Activated naive CD4-positive, alpha-beta T cell treated with anti-CD3 and anti-CD28 coated beads, Interleukin-2, amount 50 U/mL, for 16 hours (primary cell): ENCODE measurements at places on chromosomes 1 and 21.

GRCh38 chr1:156772222-156772621 lies 4.9 kb downstream of the PRCC start:
- no peak for DNase-seq

DNA sequence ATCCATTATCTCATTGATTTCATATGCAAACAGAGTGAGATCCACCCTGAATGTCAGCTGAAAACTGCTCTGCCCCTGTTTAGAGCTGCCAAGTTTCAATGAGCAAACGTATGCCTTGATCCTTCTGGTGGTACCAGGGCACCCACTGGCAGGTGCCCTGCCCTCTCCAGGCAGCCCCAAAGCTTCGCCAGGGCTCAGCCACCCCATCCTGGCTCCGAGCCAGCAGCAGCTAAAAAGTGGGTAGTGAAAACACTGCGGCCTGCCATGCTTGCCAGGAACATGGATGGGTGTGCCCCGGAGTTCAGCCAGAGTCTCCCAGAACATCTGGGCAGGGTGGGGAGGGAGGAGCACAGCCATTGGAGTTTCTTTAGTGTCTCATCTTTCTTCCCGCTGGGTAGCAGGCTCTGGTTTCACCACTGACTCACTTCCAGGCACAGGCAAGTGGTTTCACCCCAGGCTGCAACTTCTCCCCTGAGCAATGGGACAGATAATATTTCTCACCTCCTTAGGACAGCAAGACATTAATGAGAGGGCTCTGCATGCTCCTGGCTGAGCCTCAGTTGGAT lies 8.1 kb upstream of the LMX1A start:
- DNase-seq = no peak

DNA sequence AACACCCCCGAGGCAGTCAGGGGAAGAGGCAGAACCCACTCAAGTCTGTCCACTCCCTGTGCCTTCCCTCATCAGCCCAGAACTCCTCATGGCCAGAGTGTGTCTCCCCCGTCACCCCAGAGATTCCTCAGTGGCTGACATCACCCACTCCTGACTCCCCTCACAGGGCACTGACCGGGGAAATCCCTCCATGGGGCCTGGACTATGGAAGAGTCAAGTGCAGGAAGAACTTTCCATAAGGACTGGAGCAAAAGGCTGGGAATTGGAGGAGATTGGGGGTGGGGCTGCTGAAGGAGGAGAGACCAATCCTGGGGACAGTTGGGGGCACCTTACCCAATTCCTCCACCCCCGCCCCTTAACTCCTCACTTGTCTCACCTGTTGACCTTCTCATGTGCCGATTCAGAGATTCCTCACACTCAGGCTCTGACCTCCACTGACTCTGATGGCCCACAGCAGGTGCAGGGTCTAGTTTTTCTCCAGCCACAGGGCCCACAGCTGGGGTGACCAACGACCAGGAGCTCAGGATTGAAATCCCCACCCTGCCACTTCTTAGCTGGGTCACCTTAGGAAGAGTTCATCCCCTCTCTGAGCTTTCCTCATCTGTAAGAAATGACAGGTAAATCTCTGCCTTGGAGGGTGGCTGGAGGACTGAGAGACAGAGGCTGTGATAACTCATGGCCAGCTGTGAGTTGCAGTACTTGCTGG lies 481 bp upstream of the EXTL1 start:
- DNase-seq = no peak

- no peak for DNase-seq
These were observed 1.4 kb downstream of the LDLRAD1 start for GRCh38 chr1:54016343-54017282.

- DNase-seq = no peak
These were observed 972.2 kb downstream of the TTLL7 start for GRCh38 chr1:83026745-83027144.
